ENCODE measurements at places on chromosomes 5 and 9.

GRCh38 chr5:90440644-90441043 is 31.1 kb upstream of the CETN3 start:
- no peak for DNase-seq

GRCh38 chr9:76032038-76032796 is 141.7 kb downstream of the PCSK5 start:
- DNase-seq, result no peak

DNA sequence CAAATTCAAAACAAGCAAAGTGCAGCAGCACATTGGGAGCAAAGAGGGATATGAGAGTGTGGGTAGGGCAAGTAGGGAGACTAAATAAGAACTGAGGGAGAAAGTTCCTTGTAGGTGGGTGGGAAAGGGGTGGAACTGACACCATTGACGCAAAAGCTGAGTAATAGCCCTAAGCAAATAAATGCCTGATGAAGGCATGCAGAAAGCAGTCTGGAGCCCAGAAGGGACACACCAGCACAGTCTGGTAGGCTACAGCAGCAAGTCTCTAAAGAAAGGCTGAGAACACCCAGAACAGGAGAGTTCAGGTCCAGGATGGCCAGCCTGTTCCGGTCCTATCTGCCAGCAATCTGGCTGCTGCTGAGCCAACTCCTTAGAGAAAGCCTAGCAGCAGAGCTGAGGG is at the start of gene INSL4:
Gene INSL4, plus strand, starts transcription at position 208 of the 400 bp plus-strand sequence. Its CDS starts 105 bp downstream, at position 313.
- DNase-seq, result no peak

DNA sequence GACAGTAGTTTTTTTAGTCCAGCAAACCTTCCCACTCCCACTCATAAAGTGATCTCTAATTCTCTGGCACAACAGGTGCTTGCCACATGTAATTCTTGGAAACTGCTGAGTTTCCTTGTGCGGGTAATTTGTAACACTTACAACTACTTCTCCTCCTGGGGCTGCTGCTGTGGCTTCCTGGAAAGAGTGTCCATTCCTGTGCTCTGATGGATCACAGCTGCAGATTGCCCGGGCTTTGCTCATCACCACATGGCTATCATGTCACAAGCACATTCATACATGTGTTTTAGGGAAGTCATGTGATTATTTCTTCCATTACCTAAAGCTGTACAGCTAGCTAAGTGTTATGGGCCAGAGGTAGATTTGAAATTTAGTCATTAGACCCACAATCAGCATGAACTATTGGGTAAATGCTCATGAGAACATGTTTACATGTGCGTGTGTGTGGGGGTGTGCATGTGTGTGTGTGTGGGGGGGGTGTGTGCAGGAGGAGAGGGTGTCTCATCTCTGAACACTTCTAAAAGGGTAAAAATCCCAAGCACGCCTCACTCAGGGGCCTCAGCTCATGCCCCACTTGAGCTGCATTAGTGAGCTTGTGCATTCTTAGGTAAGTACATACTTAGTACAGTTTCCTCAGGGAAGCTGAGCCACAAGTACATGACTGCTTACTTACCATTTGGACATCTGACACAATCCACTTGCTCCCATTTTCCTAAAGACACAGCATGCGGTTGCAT is 118.1 kb upstream of the CCDC112 start:
- DNase-seq, result peak; percentile 17

- DNase-seq, result no peak
These were observed 88.6 kb downstream of the LMX1B start for GRCh38 chr9:126702151-126703001.

DNA sequence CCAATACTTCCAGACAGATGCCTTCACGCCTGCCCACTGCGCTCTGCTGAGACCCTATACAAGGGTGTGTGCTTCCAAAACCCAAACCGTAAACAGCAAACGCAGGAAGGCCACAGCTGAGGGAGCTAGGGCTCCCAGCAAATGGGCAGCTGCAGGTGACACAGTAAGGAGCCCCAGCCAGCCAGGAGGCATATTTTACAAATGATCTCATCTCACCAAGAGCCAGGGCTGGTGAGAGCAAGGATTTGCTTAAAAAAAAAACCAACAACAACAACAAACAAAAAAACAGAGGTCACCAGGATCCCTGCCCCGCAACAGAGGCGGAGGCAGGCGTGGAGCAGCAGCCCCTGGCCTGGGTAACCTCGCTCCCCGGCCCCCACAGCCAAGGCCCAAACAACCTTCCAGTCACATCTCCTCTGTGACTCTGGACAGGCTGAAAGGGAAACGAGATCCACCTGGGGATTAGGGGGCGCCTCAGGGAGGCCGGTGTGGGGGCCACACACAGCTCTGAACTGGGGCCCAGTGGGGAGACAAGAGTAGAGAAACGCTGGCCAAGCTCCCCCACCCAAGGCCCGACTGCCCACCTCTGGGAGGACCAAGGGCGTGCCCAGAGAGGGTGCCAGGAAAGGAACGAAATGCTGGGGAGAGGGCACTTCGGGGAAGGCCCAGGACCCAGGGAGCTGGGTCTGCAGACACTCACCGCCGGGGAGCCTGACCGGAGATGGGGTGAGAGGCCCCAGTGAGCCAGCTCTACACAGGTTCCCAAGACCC is 3.3 kb downstream of the NACC2 start:
- no peak for DNase-seq

DNA sequence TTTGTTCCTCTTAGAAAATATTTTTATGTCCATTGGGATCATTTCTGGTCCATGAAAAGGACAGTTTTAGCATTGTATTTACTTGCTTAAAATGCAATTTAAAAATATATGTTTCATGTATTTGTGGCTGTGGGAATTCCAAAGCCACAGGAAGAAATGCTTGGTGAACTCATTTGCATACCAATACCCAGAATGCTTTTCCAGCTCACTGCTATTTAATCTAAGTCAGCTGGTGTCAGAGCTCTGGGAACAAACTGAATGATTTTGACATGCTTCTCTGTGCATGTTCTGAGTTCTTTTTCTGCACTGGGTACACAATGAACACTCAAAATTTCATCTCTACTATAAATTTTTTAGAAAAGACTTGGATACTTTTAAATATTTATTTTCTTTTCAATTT is 482.8 kb upstream of the ARRDC3 start:
- DNase-seq, result no peak

DNA sequence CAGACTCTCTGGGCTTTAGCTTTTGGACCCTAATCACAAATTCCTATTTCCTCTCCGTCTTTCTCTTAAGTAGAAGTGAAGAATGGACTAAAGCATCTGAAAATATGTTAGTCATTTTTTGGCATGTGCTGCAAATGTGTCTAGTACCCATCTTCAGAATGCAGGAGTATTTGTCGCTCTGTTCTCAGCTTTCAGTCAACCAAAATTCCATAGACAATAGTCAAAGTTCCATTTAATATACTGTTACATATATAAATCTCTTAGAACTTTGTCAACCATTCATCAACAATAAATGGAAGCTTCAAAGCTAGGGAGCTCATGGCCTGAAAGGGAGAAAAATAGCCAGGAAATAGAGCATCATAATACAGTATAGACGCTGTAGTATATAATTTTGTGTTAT is 509.4 kb downstream of the BNC2 start:
- DNase-seq, result no peak

DNA sequence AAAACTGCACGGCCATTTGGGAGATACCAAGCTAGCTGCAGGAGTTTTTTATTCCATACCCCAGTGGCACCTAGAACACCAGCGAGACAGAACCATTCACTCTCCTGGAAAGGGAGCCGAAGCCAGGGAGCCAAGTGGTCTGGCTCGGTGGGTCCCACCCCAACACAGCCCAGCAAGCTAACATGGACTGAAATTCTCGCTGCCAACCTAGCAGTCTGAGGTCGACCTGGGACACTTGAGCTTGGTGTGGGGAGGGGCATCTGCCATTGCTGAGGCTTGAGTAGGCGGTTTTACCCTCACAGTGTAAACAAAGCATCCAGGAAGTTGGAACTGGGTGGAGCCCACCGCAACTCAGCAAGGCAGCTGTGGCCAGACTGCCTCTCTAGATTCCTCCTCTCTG is 108.9 kb upstream of the CHD1 start:
- DNase-seq, result no peak

DNA sequence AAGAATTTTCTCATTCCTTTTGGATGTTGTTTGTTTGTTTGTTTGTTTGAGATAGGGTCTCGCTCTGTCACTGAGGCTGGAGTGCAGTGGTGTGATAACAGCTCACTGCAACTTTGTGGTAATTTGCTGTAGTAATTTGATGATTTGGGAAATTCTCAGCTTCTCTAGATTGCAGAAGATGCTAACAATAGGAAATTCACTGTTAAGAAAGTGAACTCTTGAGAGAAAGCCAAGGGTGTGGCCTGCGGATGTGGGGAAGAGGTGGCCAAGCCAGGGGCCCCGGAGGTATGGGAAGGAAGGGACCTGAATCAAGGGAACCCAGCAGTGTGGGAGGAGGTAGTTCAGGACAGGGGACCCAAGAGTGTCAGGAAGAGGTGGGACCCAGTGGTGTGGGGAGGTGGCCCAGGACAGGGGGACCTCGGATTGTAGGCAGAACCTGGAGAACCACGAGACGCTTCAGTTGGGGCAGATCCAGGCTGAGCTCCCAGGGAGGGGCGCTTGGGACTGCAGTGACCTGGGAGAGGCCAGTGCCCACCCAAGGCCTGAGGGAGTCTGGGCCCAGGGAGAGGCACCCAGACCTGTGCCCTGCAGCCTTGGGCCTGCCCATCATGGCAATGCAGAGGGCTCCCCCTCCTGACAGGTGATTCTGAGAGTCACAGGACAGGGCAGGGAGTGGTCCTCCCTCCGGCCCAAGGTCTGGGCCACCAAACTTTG is 5.6 kb upstream of the LCN2 start:
- no peak for DNase-seq

DNA sequence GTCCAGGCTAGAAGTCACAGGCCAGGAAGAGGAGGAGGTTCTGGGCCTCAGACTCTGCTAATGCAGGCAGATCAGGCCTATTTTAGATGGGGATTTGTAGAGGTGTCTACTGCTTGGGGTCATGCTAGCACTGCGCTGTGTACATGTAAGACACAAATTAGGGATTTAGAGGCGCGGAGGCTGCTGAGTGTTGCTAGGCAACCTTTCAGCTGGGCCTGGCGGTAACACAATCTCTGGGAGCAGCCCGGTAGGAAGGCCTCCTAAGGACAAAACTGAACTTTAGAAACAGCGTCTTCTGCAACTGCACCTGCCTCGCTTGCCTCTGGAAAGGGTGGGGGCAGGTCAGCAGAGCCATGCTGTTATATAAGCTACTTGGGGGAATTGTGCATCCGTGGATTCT is 147.9 kb downstream of the MACROH2A1 start:
- peak; percentile 9 for DNase-seq

- peak; percentile 23 for DNase-seq
These were observed 472 bp downstream of the FBXO4 start for GRCh38 chr5:41925555-41925951.

DNA sequence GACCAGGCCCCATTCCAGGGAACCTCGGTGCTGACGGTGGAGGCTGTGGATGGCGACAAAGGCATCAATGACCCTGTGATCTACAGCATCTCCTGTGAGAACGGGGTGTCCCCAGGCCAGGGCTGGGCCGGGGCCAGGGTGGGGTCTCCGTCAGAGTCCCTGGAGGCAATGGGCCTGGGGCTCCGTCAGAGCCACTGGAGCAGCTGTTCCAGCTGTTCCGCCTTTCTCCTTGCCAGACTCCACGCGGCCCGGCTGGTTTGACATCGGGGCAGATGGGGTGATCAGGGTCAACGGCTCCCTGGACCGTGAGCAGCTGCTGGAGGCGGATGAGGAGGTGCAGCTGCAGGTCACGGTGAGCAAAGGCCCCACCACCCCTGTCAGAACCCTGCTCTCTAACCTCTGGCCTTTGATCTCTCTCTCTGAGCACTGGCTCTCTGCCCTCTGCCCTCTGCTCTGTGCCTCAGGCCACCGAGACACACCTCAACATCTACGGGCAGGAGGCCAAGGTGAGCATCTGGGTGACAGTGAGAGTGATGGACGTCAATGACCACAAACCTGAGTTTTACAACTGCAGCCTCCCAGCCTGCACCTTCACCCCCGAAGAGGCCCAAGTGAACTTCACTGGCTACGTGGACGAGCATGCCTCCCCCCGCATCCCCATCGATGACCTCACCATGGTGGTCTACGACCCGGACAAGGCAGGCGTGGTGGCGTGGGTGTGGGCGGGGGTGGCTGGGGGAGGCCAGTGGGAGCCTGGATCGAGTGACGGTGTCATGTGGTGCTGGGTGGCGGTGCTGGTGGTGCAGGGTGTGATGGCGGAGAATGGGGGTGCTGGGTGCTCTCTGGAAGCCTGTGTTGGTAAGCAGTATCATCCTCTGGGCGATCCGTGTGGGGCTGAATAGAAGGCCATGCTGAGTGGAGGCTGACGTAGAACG is 26.6 kb downstream of the CDHR2 start:
- no peak for DNase-seq

DNA sequence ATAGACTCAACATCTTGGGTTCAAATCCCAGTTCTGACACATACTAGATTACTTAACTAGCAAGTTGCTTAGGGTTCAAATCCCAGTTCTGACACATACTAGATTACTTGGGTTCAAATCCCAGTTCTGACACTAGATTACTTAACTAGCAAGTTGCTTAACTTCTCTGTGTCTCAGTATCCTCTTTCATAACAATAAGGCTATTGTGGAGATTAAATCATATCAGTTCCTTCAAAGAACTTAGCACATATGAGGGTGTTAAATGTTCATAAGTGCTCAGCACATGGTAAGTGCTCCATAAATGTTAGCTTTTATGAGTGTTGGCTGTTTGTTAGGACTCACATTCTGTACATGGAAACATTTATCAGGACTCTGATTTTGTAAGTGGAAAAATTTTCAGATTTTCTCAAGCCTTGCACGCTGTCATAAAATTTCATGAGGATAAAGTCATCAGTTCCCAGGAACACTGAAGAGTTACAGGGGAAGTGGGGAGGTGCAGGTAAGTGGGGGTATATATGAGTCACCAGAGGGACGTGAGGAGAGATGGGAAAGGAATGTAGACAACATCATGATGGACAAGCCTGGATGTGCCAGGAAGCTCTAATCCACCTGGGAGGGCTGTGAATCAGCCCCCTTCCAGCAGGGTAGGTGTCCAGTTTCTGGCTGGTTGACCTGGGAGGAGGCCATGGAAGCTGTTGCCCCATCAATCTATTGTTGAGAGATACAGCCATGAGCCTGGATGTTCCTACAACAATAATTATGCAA is 532.2 kb upstream of the WWC1 start:
- no peak for DNase-seq

- DNase-seq, result no peak
These were observed 56.6 kb downstream of the TSPAN17 start for GRCh38 chr5:176703857-176704256.

GRCh38 chr5:157657516-157657915 is 5.3 kb upstream of the SOX30 start:
- no peak for DNase-seq

DNA sequence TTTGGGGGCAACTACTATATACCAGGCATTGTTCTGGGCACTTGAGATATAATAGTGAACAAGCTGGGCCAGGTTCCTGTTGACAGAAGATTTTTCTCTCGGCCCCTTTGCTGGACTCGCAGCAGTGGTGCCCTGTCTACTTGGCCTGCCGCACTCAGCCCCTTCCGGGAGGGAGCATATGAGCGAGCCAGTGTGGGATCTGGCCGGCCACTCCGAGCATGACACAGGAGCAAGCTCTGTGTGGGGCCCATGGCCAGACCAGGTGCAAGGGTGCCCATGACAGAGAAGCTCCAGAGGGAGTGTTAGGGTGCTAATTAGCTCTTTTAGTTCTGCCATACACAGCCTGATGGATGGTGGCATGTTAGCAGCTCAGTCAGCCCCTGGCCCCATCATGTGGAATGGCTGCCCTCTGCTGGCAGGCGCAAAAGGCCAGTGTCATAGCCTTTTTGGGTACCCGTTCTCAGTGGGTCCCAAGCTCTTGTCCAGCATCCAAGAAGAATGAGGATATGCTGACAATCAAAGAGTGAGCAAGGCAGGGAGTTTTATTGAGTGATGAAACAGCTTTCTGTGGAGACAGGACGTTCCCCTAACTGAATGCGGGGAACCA is 9.3 kb upstream of the KIF4B start:
- DNase-seq, result no peak

- no peak for DNase-seq
These were observed 700.2 kb downstream of the IRX1 start for GRCh38 chr5:4295663-4296339.
